ENCODE measurements at places on chromosomes 3 and 15.
A peak's percentile ranks its signal among the peaks of the same experiment; 100 is the strongest.

DNA sequence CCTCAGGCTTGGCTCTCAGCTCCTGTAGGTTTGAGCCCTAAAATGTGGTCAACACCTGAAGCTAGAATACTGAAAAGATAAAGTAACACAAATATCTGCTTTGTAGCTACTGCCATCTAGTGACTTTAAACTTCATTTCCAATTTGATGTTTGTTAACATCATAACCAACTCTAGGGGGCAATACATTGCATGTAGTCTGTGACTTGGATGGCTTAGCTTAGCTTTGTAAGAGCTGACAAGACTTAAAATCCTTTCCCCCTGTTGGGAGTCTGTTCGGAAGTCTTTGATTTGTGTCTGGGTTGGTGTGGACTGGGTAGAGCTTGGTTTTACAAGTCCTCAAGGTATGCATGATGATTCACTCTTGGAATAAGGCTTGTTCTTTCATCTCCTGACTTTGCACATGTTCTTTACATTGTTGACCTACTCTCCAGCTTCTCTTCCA lies 51.7 kb downstream of the SCN11A start:
- DNase-seq, result peak; percentile 13

- DNase-seq, result no peak
Measured at GRCh38 chr15:101458908-101459578, 30.5 kb downstream of the PCSK6 start.

GRCh38 chr3:99933971-99934750 lies 116.5 kb downstream of the CMSS1 start:
- DNase-seq, result no peak

- DNase-seq, result no peak
Measured at GRCh38 chr3:30693470-30694120, 87.2 kb downstream of the TGFBR2 start.

DNA sequence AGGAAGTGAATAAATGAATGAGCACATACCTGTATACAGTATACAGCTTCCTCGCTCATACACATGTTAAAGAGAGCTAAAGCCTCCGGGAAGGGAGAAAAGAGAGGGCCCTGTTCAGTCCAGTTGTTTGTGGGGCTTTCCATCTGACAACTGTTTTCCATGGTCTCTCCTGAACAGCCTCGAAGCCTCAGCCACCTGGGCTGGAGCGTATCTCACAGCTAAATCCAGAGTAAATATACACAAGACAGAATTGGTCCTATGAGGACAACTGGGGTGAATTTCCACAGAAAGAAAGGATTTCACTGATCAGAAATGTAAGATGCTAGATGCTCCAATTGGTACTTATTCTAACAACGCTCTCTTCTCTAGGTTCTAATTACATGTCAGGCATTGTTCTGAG lies 103.5 kb downstream of the LIPC start:
- no peak for DNase-seq

DNA sequence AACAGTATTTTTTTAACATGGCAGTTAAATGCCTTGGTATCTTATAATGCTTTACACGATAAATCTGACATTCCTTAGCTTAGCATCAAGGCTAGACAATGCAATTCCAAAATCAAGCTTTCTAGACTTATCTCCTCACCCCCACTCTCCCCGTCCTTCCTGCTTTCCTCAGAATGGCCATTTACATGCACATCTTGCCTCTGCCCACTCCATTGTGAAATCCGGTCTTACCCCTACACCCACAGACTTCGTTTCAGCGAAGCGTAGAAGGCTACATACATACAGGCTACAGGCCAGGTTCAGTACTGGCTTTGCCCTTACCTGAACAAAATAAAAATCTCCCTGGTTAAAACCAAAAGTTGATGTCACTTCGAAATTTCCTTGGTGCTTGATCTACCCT lies 58.6 kb upstream of the SLC12A8 start:
- DNase-seq, result no peak

GRCh38 chr15:42858999-42859789 lies 61.4 kb downstream of the TTBK2 start:
- DNase-seq, result no peak

DNA sequence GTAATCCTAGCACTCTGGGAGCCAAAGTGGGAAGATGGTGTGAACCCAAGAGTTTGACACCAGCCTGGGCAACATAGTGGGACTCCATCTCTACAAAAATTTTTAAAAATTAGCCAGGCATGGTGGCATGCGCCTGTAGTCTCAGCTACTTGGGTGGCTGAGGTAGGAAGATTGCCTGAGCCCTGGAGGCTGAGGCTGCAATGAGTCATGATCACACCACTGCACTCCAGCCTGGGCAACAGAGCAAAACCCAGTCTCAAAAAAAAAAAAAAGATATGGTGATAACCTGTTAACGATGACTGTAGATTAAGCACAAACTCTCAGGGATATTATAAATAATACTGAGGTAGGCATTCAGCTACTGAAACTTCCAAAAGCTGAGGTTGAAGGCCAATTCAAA lies 107.5 kb downstream of the SLC49A4 start:
- no peak for DNase-seq

GRCh38 chr3:127469760-127470159 lies 120.8 kb downstream of the TPRA1 start:
- DNase-seq, result no peak

- no peak for DNase-seq
Measured at GRCh38 chr3:14042680-14043079, 82.0 kb downstream of the CHCHD4 start.

GRCh38 chr15:55289011-55289745 lies 435 bp downstream of the RAB27A start:
- DNase-seq, result no peak

GRCh38 chr3:141412936-141413354 lies 44.6 kb downstream of the ZBTB38 start:
- no peak for DNase-seq

GRCh38 chr15:92883163-92883875 lies 16.8 kb upstream of the CHD2 start:
- peak; percentile 15 for DNase-seq

DNA sequence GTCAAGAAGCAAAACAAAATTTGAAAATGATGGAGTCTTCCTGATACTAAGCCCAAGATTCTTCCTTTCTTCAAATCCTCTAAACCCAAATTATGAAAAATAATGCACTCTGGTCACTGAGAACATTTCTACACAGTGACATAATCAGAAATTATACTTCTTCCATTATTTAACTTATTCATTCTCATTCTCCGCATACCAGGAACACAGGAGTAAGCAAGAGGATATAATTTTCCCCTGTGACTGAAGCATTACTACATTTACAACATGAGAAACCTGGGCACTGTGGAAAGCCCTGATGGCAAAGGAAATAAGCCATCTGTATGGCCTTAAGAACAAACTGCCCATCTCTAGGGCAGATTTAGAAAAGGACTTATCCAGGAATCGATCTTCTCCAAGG lies 47.0 kb downstream of the EXD1 start:
- no peak for DNase-seq

DNA sequence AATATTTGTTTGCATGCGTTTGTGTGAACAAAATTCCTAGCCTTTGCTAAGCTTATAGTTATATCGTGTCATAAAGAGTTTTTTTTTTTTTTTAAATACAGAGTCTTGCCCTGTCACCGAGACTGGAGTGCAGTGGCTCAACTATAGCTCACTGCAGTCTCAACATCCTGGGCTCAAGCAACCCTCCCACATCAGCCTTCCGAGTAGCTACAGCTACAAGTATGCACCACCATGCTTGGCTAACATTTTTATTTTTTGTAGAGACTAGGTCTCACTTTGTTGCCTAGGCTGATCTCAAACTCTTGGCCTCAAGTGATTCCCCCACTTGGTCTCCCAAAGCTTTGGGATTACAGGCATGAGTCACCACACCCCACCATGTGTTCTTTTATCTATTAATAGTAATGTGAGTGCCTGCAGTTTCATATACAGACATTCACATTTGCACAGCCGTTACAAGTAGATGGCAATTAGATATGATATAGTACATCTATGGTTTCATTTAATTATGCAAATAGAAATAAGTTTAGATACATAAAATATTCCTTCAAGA lies 848.6 kb downstream of the PDCD6IP start:
- no peak for DNase-seq

DNA sequence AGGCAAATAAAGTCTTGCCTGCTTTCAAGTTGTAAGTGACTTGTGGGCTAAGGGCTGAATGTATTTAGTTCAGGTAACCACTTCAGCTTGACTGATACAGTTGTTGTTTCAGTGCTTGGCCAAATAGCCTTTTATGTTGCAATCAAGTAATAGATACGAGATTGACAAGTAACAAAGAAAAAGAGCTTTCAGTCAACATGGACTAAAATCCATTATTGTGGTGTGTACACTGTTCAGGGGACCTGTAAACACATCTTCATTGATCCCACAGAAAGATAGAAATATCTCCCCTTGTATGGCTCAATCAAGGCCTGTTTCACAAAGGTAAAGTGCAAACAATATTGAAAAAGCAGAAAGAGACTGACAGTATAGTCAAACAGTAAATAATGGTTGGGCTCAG lies 224.8 kb upstream of the TMCO5A start:
- no peak for DNase-seq

- no peak for DNase-seq
Measured at GRCh38 chr3:155302481-155302880, 9.0 kb upstream of the STRIT1 start.

DNA sequence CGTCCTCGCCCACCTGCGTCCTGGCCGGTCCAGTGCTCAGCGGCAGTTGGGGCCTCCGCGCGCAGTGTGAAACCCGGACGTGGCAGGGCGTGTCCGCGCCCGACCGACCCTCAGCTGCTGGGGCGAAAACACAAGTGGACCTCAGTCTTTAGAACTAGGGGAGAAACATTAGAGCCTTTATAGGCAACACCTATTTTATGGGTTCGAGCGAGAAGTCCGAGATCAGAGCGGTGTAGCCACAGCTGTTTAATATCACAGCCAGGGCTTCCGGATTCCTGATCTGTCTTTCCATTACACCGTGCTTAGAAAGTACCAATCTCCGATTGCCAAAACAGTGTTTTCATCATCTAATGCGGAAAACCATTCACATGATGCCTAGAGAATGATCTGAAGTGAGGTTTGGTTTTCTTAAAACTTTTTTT lies 506 bp downstream of the RAD51 start:
- DNase-seq, result no peak

- no peak for DNase-seq
Measured at GRCh38 chr3:131178710-131179375, 152.2 kb downstream of the NEK11 start.

DNA sequence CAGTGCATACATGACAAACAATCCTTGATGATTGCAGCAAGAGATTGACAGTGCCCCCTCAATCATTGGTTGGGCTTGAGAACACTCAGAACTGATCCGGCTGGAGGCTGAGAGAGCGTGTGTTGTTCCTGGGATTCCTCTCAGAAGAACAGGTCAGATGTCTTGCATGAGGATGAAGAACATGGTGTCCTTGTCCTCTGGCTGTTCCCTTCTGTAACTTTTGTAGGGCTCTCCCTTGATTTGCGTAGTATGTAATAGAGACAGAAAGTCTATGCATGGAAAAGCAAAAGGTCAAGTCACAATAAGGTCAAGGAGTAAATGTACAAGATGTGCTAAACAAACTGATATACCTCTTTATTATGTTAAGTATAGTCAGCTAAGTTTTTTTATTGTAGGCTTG lies 8.2 kb downstream of the CHST2 start:
- DNase-seq, result no peak

DNA sequence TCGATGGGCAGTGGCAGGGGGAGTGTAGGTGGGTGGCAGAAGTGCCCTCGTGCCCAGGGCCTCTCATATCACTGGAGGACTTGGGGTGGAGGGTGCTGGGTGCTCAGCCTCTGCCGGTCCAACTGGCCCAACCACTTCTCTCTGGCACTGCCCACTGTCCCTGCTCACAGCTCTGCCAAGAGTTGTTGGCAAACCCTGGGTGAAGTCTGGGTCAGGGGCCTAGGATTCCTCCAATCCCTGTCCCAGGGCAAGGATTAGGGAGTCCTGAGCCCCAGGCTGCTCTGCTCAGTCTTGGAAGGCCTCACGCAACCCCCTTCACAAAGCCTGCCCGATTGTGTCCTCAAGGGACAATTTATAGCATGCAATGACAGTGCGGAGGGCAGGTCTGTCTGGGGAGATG lies 5.2 kb upstream of the PRKCD start:
- no peak for DNase-seq

DNA sequence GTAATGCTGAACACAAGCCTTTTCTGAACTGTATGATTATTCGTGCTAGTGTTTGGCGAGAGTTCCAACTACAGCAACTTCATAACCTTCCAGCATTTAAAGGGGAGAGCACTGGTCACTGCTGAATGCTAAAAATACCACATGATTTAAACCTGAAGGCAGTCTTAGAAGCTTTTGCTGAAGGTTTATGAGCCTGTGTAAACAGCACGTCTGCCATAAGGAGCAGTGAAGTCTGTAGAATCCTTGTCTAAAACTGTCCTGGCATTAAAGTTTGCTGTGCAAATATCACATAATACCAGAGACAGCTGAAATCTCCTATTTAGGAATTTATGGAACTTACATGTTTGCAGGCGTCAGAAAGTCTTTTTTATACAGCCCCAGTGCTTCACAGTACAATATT lies 5.9 kb downstream of the SATB1 start:
- DNase-seq, result no peak

DNA sequence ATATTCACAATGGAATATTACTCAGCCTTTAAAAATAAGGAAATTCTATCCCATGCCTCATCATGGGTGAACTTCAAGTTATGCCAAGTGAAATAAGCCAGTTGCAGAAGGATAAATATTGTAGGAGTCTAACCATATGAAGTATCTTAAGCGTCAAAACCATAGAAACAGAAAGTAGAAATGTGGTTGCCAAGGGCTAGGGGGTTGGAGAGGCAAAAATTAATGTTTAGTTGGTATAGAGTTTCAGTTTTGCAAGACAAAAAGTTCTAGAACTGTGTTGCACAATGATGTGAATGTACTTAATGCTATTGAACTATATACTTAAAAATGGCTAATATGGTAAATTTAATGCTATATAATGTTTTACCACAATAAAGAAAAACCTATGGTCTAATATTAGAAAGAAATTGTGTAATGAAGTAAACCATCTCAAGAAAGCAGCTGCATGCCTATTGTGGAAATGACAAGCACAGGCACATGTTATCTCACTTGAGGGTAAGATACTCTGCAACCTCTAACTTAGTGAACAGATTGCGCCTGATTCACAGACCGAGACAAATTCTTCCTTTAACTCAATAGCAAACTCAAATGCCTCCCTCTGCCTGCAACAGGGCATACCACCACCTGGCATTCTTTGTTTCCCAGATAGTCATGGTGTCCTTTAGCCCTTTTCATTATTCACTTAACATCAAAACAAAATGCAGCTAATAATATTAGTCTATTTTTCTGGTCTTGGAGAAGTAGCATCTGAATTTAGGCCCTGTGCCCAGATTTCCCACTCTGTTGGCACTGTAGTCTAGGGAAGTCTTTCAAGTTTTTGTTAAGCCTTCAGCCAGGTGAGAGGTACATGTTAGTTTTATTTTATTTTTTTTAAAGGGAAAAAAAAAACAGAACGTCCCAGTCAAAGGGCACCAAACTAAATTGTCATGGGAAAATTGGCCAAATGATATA lies 80.2 kb upstream of the ACP3 start:
- no peak for DNase-seq

GRCh38 chr3:151468284-151468917 lies 7.5 kb upstream of the IGSF10 start:
- DNase-seq, result peak; percentile 49

Measured in NCI-H1048 (cell line).